Urinary bladder (tissue), 4 donors: ENCODE measurements at places on chromosomes 6 and 20. TPM values are rescaled to one million over a fixed set of nuclear protein-coding genes. Genes with fewer than 3 reads are reported as not detected.

The NAPB gene
- polyA plus RNA-seq, result 9.7 TPM

DNA sequence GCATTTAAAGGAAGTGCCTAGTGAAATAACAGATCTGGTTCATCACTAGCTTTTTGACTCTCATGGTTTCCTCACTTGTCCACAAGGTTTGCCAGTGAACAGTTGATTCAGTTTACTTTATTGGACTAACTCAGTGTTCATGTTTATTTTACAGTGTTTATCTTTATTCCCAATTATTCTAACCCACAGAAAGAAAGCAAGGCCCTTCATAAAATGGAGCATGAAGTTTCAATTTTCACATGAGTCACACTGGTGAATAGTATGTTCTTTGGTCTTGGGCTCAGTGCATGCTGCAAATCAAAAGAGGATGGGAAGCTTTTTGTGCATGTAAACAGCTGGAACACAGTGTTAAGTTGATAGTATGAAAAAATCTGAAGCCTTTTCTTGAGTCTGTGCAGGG, 217.6 kb upstream of the HDDC2 start:
- no peak for DNase-seq

The CFAP206 gene
- polyA plus RNA-seq, result 0.24 TPM

GRCh38 chr6:83270971-83271719, 78.0 kb downstream of the RWDD2A start:
- no peak for DNase-seq

- no peak for DNase-seq
Measured at GRCh38 chr6:101259505-101259904, 134.0 kb upstream of the GRIK2 start.

DNA sequence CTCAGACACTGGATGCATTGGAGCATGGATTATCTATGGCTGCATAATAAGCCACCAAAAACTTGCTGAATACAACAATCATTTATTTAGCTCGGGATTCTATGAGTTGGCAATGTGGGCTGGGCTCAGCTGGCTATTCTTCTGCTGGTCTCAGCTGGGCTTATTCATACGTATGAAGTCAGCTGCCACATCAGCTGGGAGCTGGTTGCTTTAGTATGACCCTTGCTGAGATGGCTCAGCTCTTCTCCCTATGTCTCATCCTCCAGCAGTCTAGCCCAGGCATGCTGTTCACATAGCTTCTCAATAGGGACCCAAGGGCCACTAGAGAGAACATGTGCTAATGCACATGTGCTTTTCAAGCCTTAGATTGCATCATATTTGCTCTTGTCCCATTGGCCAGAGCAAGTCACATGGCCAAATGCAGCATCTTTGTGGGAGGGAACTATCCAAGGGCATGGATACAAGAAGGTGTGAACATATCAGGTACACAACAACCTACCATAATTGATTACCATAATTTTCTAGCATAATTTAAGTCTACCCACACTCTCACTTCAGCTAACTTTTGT, 444.6 kb downstream of the KIF16B start:
- DNase-seq, result no peak

GRCh38 chr6:28838634-28839442, 84.9 kb downstream of the TRIM27 start:
- peak; percentile 65 for DNase-seq

GRCh38 chr20:3863317-3863716, 16.7 kb downstream of the MAVS start:
- no peak for DNase-seq

- DNase-seq, result no peak
Measured at GRCh38 chr6:36556281-36556680, 9.0 kb upstream of the STK38 start.

DNA sequence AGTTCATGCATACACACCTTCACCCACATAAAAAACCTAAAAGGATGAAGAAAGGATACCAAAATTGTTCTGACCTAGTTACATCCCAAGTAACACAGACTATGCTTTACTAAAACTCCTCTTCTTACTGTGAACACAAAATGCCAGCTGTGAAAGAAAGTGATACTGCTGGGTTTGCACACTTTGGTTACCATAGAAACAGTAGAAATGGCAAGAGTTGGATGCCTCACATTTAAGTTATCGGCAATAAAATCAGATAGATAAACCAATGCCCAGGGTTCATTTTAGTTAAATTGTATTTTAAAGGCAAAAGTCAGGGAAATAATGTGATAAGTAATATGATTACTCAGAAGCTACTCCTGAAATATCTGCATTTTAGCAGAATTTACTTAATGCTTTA, 161.9 kb downstream of the CDK19 start:
- no peak for DNase-seq

GRCh38 chr6:18432619-18433018, 45.5 kb downstream of the RNF144B start:
- no peak for DNase-seq

DNA sequence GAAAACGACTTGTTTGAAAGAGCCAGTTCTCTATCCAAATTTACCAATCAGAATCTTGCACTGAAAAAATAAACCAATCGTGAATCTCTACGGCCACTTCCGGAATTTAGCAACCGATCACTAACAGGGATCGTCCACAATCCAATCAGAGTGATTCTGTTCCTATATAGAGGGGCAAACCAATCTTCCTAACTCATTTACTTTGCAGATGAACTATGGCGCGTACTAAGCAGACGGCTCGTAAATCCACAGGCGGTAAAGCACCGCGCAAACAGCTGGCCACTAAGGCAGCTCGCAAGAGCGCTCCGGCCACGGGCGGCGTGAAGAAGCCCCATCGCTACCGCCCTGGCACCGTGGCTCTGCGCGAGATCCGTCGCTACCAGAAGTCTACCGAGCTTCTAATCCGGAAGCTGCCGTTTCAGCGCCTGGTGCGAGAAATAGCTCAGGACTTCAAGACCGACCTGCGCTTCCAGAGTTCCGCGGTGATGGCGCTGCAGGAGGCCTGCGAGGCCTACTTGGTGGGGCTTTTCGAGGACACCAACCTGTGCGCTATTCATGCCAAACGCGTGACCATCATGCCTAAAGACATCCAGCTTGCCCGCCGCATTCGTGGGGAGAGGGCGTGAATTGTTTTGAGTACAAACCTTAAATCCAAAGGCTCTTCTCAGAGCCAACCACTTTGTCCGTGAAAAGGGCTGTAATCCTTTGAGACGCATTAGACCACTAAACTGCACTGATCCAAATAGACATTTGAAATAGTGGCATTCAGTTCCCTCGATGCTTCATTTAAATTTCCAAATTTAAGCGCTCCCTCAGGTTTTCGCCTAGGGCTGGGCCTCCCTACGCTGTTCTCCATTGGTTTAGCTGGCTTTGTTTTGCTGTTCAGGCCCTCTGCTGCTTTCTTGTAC, 138.0 kb downstream of the HFE start:
- no peak for DNase-seq

DNA sequence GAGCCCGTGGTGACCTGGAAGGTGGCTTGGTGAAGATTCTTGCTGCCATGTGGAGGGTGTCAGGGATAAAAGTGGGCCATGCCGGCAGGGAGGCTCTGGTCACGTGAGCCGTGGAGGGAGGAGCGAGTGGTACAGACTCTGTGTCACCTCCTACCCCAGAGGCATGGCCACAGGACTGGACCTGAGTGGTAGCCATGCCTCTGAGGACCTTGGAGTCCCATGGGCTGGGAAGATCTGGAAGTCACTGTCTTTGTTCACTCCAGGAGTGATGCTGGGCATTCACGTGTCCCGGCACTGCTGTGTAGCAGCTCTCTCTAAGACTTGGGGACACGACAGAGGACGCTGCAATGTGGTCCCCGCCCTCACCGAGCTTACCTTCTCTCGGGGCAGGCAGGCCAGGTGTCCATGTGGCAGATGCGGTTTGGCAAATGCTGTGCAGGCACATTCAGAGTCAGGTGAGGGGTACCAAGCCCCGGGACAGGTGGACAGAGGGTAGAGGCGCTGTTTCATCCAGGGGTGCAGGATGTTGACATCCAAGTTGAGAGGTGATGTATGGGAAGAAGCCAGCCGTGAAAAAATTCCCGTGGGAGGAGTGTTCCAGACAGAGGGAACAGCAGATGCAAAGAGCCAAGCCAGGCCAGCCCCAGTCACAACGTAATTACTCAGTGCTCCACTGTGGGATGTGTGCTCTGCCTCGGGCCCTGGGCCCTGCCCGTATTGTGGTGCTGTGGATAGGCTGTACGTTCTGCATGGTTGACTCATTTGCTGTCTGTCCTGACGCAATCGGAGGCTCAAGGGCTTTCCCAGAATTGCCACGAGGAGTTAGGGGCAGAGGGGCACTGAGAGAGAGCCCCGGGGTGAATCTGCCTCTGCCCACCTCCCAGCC, 307.8 kb downstream of the TAF4 start:
- DNase-seq, result no peak

DNA sequence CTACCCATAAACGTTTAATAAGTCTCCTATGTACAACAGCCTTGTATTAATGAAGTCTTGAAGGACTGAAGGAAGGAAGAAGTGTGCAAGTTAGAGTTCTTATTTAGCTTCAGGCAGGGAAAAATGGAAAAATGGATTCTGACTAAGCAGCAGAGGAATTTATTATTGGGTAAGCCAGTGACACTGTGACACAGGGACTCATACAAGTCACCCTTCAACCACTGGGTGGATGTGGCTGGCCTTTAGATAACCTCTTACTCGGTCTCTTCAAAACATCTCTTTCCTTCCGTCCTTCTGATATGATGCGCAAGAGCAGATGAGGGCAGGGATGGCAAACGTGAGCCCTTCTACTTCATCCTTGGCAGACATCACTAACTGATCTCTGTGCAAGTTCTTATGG, 145.6 kb downstream of the DHX35 start:
- no peak for DNase-seq

- no peak for DNase-seq
Measured at GRCh38 chr6:44255105-44255808, 2.1 kb downstream of the SLC35B2 start.

DNA sequence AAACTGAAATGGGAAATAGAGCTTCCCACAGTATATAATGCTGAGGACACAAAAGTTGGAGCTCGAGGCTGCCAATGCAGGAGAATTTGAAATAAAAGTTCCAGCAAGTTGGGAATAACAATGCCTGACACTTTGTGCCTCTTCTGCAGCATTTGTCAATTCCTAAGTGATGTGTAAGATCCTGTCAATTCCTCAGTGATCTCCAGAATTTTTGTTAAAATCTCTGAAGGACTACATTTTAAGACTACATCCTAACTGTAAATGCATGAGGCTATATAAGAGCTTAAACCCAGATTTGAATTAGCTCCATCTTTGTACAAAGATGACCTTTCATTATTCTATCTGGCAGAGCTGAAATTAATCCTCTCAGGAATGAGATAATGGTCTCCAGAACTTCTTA, 208.2 kb downstream of the COL12A1 start:
- DNase-seq, result no peak

The CCN5 gene
- polyA plus RNA-seq, result 20.8 TPM

- no peak for DNase-seq
Measured at GRCh38 chr6:83824831-83825230, 28.3 kb upstream of the RIPPLY2 start.

The CCM2L gene
- 9.3 TPM for polyA plus RNA-seq

The NMBR gene
- 0.15 TPM for polyA plus RNA-seq

The PAK5 gene
- polyA plus RNA-seq, result 0.05 TPM

DNA sequence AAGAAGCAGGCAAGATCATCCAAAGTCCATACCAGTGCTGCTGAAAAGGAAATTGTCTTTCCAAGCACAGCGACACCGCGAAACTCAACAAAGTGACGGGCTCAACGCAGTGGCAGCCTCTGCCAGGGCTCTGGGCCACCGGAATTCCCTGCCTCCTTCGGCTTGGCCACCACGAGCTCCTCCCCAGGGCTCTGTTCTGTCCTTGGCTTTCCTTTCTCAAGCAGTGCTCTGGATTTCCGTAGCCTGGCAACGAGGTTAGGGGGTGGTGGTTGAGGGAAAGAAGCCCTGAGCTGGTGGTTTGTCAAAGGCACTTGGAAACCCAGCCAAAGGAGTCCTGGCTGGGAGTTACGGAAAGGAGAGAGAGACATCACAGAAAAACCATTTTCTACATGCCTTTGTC, 31.2 kb downstream of the PRR18 start:
- no peak for DNase-seq

GRCh38 chr6:95686895-95687294, 109.6 kb downstream of the MANEA start:
- no peak for DNase-seq

DNA sequence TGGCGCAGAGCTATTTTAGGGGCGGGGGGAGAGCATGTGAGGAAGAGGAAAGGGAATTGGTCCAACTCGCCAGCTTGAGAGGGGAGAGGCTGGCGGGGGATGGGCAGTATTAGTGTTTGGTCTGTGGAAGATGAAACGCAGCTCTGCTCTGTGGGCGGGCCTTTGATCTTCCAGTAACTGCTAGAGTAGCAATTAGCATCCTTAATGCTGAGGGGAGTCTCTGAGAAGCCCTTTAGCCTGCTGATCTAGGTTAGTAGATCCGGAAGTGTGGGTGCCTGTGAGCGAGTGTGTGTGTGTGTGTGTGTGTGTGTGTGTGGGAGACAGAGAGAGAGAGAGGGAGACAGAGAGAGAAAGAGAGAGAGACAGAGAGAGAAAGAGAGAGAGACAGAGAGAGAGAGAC, 117.2 kb upstream of the BACH2 start:
- peak; percentile 36 for DNase-seq

DNA sequence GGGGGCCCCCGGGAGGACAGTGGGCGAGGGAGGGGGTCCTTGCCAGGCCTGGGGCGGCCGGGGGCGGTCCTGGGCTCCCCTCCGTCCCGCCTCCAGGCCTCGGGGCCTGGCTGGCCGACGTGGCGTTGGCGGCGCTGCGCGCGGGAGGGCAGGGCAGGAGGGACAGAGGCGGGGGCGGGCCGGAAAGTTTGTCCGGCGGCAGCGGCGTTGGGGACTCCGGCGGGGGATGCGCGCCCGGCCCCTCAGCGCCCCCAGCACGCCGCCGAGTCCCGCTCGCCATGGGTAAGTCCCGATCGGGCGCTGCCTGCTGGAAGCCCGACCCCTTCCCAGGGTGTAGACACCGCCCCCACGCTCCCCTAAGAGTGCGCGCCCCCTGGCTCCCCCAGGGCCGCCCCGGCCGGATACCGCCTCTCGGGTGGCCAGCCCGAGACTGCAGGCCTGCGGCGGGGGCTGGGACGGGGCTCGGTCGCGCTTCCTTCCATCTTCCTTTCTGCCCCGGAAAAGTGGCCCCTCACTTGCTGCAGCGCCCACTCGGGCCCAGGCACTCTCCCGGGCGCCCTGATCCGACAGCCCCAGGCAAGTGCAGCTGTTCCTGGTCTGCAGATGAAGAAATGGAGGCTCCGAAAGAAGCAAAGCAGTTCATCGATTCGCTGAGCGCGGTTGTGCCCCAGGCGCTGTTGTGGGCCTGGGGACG, at the start of gene SLC2A10:
TSS of gene SLC2A10 (plus strand) at position 191 of the 694 bp plus-strand sequence. CDS start at position 279, 88 bp downstream.
- no peak for DNase-seq
